ENCODE measurements at places on chromosomes 3 and 15.

- DNase-seq = no peak
These were observed 48.6 kb downstream of the KLF15 start for GRCh38 chr3:126308394-126309125.

DNA sequence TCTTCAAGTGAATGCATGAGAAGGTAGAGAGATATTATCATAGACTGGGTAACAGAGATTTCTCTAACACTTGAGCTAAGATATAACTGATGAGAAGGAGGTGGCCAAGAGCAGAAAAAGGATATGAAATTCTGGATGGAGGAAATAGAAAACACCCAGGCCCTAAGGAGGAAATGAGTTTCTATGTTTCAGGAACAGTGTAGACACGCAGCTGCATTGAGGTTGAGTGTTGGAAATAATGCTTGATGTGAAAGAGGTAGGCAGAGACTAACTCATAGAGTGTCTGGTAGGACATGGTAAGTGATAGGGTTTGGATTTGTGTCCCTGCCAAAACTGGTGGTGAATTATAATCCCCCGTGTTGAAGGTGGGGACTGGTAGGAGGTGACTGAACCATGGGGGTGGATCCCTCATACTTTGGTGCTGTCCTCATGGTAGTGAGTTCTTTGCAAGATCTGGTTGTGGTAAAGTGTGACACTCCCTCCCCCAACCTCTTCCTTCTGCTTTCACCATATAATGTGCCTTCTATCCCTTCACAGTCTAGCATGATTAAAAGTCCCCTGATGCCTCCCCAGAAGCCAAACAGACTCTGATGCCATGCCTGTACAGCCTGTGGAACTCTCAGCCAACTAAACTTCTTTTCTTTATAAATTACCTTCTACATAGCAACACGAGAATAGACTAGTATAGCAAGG, 787.3 kb downstream of the EDEM1 start:
- DNase-seq = no peak

DNA sequence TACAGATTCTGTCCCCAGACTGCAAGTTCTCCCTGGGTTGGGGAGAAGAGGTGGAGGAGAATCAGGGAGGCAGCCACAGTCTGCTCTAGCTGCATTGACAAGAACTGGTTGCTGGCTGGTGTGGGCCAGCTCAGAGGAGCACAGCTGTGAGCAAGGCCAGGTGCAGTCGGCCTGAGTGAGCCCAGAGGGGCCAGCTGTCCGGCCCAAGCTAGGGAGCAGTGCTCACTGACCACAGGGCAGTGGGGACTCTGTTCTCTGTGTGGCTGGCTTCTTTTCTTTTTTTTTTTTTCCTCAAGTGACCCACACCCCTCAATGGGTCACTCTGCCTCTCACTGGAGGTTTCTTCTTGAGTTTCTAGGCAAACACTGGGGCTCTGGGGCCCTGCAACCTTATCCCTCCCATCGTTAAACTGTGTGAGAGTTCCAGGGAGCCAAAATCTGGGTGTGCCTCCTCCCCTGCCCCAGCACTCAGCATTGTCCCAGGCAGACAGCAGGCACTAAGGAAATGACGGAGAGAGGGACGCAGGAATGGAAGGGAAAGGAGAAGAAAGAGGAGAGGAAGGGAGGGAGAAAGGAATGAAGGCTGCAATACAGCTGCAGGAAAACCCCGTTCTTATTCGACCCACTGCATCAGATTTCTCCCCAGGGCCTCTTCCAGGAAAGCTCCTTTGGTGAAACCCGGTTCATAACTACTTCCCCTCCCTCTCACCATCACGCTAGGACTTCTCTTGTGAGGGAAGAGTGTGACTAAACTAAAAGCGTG, 37.7 kb upstream of the HES1 start:
- DNase-seq = no peak

- DNase-seq = no peak
These were observed 137.4 kb upstream of the UMPS start for GRCh38 chr3:124592658-124593441.

DNA sequence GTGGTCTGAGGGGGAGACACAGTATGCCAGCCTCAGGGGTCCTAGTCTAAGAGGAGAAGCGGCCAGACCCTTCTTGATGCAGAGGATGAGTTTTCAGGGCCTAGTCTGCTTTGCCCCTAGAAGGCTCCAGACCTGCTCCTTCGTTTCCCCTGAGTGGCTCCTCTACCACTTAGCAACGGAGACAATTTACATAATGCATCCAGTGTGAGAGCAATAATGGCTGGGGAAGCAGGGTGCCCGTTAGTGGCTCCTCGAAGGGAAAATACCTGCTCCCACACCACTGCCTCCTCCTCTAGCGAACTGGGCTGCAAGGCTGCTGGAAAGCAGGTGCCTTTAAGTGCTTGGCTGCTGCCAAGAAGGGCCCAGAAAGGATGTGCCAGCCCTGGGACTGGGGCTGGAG, 38.9 kb downstream of the CACNA2D2 start:
- no peak for DNase-seq
